ENCODE measurements at places on chromosomes 12 and 14. TPM values are rescaled to one million over a fixed set of nuclear protein-coding genes. Genes with fewer than 3 reads are reported as not detected.

The CFAP54 gene
- 0.34 TPM for total RNA-seq

The GPR132 gene
- 0.50 TPM for total RNA-seq

DNA sequence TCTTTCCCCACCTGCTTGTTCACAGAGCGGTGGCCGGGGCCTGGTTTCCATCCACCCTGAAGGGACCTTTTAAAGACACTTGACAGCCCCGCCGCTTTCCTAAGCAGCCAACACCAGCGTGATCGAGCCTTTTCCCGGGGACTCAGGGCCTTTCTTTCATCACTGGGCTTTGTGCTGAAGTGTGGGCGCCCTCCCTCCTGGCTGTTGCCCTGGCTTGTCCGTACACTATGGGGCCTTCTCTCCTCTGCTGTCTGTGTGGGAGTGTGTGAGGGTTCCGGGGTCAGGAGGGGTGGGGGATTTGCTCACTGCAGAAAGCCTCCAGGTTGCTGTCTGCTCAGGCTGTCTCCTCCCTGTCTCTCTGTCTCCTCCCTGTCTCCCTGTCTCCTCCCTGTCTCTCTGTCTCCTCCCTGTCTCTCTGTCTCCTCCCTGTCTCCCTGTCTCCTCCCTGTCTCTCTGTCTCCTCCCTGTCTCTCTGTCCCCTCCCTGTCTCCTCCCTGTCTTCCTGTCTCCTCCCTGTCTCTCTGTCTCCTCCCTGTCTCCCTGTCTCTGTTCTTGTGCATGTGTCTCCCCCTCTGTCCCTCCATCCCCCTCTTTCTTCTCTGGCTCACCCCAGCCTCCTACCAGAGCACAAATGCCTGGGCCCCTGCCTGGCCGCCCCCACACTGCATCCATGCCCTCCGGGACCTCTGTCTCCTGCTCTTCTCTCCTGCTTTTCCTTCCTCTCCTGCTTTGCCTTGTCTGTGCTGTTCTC, 64.7 kb downstream of the CCDC92 start:
- DNase-seq: no peak

- DNase-seq: no peak
These were observed 18.7 kb upstream of the MYO1H start for GRCh38 chr12:109329003-109329402.

DNA sequence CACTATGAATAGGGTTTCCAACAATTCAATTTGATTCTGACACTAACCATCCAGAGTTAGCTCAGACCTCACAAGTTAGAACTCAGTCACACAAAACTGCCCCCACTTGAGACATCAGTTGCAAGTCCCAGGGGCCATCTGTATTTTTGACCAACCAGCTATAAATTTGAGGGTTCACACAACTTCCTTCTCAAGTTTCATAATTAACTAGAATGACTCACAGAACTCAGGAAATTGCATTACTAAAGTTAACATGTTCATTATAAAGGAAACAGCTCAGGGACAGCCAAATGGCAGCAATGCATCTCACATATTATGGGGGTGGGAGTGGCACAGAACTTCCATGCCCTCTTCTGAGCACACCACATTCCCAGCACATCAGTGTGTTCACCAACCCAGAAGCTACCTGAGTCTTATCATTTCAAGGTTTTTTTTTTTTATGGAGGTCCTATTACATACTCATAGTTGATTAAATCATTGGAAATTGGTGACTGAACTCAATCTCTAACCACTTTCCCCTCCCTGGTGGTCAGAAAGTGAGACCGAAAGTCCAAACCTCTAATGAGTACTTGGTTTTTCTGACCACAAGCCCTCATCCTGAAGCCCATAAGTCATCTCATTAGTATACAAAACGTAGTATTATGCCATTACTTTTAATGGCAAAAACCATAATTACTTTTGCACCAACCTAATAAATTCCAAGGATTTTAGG, 1721.5 kb upstream of the SEL1L start:
- no peak for DNase-seq

DNA sequence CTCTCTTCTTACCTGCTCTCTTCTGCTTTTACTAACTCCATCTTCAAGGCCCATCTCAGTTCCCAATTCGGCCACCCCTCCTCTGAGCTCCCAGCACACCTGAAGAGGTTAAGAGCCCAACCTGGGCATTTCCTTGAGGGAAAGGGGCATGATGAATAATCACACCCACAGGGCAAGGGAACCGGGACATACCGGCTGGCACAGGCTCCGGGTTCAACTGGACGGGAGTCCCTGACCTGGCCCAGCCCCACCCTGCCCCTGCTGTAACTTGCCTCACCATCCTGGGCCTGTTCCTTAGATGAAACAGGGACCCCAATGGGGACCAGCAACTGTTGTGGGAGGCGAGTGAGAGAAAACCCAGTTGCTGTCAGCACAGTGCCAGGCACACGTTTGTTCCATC, 8.5 kb downstream of the CCDC85C start:
- DNase-seq: no peak

The CPSF6 gene
- total RNA-seq: 22.2 TPM

The LYZ gene
- total RNA-seq: 69.9 TPM

DNA sequence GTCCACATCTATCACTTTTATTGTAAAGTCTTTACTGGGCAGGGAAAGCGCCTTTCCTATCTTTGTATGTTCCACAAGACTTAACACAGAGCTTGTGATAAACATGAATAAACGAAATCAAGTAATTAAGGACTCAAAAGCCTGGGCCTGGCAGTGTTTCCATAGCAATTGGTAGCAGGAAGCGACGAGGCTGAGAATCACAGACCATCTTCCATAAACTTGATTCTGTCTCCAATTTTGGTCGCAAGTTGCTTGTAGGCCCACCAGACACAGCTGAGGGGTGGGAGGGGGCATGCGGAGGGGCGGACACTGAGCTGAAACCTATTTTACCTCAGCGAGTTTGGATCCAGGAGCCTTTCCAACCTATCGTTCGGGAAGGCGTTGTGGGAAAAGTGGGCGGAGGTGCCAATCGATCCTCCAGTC, 302 bp downstream of the CCDC38 start:
- no peak for DNase-seq

GRCh38 chr12:121831571-121832245, 27.0 kb downstream of the HPD start:
- DNase-seq: no peak
